ENCODE measurements at places on chromosomes 7 and 10.

DNA sequence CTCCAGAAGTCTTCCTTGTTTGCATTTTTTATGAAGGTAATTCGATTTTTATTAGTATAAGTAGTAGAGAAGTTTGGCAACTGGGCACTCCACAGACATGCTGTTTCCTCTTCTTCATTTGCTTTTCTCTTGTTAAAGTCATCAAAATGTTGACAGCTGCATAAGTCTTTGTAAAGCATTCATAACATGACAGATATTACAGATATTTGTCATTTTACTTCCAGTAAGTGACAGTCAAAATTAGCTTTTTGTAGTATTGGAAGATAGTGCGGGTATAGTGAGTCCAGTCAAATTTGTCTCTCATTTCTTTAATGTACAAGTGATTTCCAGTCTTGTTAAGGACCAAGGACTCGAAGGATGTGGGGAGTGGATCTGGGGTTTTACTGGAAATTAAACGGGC is 247.1 kb downstream of the LRMDA start:
- no peak for DNase-seq

GRCh38 chr7:16648551-16648950 is 2.6 kb downstream of the BZW2 start:
- DNase-seq, result no peak

GRCh38 chr7:94422136-94422535 is 27.4 kb downstream of the COL1A2 start:
- DNase-seq, result no peak

- no peak for DNase-seq
Measured at GRCh38 chr7:36303202-36304098, 86.2 kb upstream of the ANLN start.

DNA sequence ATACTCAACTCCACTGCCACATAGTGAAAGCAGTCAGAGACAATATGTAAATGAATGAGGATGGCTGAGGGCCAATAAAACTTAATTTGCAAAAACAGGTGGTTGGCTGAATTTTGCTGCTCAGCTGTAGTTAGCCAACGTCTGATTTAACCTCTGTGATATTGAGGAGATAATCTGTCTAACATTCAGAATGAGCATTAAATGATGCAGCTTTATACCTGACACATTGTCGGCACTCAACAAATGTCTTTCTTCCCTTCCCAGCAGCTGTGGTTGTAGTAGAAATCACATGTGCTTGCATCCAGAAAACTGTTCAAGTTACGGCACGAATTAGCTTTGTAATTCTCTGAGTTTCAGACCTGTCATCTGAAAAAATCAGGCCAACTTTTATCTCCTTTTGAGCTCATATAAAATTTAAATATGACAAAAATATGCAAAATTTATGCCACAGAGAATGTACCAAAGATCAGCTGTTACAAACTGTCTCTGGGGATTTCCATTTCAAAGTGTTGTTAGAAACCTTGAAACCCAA is 1239.7 kb downstream of the GATA3 start:
- no peak for DNase-seq

GRCh38 chr10:71667387-71667752 is 52.2 kb downstream of the C10orf105 start:
- DNase-seq, result no peak

DNA sequence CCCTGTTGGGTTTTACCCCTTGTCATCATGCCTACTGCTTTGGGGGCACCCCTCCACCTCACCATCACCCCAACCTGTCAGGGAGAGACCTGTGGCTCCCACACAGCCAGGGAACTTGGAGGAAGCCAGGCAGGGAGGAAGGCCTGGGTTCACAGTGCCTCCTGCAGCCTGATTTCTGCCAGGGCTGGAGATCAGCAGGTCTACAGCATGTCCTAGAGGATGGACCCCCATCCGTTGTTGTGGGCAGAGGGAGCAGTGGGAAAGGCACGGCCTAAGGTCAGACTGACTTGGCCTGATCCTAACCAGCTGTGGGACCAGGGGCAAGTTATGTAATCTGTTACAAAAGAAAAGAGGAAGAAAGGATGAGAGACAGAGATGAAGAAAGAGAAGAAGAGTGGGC is 28.2 kb downstream of the ZCCHC24 start:
- DNase-seq, result no peak

GRCh38 chr7:131653418-131654248 is 97.2 kb upstream of the PODXL start:
- no peak for DNase-seq

Measured in activated gamma-delta T cell treated with anti-CD3 and anti-CD28 coated beads, Interleukin-2, amount 50 U/mL, for 16 hours (primary cell).